Natural killer cell treated with Interleukin-12 subunit alpha and Interleukin-12 subunit beta and Interleukin-15 and Interleukin-18, amount 100 ng/mL, for 72 hours (primary cell): ENCODE measurements at places on chromosomes 13 and 19. TPM values are rescaled to one million over a fixed set of nuclear protein-coding genes. Genes with fewer than 3 reads are reported as not detected.

DNA sequence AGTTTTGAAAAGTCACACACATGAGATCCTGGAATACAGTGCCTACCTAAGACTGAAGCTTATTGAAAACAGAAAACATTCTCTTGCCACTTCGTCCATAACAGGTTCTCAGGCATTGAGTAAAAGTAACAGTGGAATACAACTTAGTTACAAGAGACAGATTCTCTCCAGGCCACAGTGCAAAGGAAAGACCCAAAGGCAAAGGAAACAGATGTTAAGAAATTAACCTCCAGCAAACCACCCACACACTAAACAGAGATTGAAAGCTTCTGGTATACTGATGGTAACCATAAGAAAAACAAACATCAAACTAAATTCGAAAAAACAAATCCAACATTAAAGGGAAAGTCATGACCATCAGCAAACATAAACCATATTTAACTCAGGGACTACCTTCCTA is 914.7 kb downstream of the SLITRK5 start:
- no peak for DNase-seq

- DNase-seq, result peak; percentile 71
Measured at GRCh38 chr13:21670006-21670882, 629 bp upstream of the FGF9 start.

DNA sequence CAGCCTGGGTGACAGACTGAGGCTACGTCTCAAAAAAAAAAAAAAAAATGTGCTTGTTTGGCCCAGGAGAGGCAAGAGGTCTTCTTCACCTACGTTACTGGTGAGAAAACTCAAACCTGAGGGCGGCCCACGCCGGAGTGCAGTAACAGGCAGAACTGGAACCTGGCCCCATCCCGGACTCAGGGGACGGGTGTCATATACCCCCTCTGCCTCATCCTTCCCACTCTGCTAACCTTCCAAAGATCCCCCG is 414 bp upstream of the ADAT3 start:
- no peak for DNase-seq

The KLK3 gene
- not detected for total RNA-seq

- no peak for DNase-seq
Measured at GRCh38 chr19:55193481-55193880, 13.4 kb upstream of the SYT5 start.

The DACT3 gene
- not detected for total RNA-seq

The FUT2 gene
- not detected for total RNA-seq
